Choroid plexus epithelial cell (primary cell): ENCODE measurements at places on chromosomes 4 and X.

DNA sequence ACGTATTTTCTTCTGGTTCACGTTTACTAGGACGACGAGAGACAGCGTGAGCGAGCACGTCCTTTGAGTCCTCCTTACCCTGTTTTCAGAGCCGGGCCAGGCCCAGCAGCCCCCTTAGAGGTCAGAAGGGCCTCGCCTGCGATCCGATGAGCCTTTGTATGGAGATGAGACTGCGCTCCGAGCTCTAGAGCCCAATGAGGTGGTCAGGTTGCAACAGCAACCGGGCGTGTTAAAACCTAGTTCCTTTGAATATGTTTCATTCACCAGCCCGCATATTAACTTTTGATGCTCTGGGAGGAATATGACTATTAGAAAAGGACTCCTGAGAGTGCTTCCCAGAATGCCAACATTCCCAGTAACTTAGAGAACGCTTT is 55.6 kb upstream of the TADA2B start:
- peak; percentile 40 for DNase-seq

- DNase-seq: peak; percentile 57
Measured at GRCh38 chr4:17376205-17376604, 135.7 kb downstream of the QDPR start.

GRCh38 chr4:22502895-22503814 is 12.7 kb downstream of the ADGRA3 start:
- peak; percentile 46 for DNase-seq

DNA sequence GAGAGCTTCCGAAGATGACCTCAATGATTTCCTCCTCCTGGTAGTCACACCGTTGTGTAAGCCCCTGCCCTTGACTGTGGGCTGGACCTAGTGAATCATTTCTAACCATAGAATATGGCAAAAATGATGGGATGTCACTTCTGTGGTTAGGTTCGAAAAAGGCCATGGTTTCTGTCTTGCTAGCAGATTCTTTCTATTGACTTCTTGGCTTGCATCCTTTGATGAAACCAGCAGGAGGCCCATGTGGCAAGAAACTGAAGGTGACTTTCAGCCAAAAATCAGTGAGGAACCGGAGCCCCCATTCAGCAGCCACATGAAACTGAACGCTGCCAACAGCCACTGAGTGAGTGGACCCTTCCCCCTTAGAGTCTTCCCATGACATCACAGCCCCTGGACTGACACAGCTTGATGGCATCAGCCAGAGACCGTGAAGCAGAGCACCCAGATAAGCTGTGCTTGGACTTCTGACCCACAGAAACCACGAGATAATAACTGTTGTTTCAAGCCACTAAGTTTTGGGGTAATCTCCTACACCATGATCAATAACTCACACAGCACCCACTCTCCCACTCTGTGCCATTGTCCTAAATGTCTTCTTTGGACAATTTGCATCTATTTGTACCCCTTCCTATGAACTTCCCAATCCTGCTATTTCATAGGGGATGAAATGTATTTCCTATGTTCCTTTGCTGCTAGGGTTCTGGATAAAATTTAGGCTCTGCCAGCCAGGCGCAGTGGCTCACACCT is 148.0 kb upstream of the STX18 start:
- peak; percentile 80 for DNase-seq
